Gastrocnemius medialis (tissue), 4 donors: ENCODE measurements at places on chromosomes 1 and 21.
A peak's percentile ranks its signal among the peaks of the same experiment; 100 is the strongest.

DNA sequence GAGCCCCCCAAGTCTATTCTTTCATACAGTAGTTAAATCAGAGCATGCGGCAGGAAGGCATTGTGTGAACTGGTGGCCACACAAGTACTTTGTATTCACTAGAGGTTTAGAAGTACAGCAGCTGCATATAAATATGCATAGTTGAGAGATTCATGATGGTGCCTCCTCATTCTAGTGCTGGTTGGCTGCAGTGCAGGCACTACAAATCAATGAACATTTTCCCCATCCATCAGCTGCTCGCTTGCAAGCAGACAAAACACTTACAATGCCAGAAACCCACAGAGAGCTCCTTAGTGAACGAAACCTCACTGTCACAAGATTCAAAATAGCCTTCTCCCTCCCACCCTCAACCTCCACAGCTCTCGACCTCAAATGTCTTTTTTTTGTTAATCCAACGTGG lies 726.2 kb downstream of the USP25 start:
- DNase-seq, result no peak

DNA sequence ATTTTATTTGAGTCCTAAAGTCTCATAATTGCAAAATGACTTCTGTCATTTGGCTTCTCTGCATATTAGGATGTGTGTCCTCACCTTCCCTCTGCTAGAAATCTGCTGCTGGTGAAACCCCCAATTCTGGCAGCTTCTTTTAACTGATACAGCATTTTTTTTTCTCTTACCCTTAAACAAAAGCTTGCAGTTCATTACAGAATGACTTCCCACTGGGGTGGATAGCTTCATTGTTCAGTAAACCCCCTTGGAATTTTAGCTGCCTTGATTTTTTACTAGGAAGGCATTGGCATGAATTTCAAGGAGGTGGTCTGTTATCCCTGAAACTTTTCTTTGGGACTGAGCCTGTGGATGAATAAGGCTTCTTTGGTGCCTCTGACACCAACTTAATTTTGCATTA lies 16.8 kb downstream of the TSEN15 start:
- no peak for DNase-seq

DNA sequence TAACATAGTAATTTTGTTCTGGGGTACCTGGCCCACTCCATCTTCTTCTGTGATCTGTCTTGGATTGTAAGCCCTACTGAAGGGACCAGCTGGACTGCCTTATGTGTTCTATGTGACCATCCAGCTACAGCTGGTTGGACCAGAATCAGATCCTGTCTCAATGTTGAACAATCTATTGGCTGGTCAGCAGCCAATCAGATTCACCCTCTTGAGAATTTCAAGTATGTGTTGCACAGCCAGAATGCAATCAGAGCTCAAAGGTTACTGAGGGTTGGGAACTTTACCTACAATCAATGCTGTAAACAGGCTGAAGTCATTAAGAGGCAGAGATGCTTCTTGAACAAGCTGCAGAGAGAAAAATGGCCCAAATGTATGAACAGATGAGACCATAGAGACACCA lies 61.9 kb downstream of the KCNC4 start:
- no peak for DNase-seq

- DNase-seq, result peak; percentile 72
These were observed at the start of gene PDXK for GRCh38 chr21:43718872-43719747. TSS of gene PDXK (plus strand) at chr21:43719129. CDS start at chr21:43719295, 166 bp downstream.

DNA sequence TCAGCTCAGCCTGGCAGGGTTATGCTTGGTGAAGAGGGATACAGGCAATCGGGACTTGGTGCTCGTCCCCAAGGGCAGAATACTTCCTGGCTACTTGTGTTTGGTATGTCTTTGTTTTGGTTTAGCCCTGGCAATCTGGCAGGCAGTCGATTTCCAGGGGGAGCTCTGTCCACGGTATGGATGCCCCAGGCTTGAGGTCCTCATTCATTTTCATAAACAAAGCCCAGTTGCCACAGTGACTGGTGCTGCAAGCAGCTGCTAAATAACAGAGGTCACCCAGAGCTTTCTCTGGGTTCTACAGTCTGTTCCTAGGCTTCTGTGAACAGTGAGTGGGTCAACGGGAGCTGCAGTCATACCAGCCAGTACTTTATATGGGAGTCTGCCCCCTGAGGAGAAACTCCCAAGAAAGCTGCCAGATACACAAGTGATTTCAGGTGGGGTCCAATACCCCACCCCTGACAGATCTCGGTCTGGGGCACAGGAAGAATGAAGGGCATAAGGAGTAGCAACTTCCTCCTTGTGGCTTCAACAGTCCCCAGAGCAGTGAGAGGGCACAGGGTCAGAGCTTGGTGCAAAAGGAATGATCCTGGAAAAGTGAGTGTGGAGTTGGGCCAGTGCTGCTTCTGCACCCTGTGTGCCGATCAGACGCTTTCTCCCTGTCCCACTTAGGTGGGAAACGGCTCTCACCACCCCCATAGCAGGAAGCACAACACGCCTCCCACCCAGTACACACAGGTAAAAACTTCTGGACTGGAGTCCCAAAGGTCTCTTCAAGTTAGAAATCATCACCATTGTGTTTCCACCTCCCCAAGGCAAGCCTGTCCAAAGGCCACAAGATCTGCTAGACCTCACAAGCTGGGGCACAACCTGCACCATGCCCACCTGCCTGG lies 55.5 kb downstream of the TGFBR3 start:
- DNase-seq, result no peak
